ENCODE measurements at places on chromosomes 12 and 14.
A peak's percentile ranks its signal among the peaks of the same experiment; 100 is the strongest.

- DNase-seq, result no peak
Measured at GRCh38 chr12:118065380-118065779, 4.4 kb upstream of the WSB2 start.

DNA sequence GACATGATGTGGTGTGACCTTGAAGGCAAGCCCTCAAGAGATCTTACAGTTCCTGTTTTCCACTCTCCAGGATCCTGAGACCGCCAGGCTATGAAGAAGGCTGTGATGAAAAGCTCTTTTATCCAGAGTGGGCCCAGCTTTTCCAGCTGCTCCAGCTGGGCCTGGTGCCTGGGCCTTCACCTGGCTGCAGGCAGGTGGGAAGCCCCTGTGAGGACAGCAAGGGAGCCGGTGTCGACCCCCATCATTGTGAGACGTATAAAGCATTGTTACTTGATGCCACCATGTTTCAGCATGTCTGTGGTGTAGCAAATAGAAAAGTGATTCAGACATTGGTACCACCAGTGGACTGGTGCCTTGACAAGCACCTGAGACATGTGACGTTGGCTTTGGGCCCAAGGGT lies 190.2 kb downstream of the KIF26A start:
- DNase-seq, result no peak

GRCh38 chr14:76106188-76106587 lies 45.5 kb upstream of the GPATCH2L start:
- no peak for DNase-seq

- DNase-seq, result peak; percentile 88
Measured at GRCh38 chr14:50225067-50225973, 6.1 kb downstream of the SOS2 start.

DNA sequence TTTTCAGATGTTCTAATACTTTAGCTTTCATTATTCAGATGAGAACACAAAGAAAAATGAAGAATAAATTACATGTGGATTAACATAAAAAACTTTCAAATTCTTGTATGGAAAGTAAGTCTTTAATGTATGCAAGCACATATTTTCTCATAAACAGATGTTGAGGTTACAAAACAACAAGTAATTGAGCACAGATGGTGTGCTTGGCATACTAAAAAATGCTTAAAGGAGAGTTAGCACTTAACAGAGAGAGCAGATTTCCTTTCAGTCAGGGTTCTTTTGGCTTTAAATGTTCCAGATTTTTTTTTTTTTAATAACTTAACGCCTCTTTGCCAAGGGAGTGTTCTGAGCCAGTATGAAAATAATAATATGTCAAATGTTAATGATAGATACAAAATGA lies 96.0 kb downstream of the RASSF9 start:
- no peak for DNase-seq

Measured in amniotic epithelial cell (primary cell).